ENCODE measurements at places on chromosomes 16 and 17.
A peak's percentile ranks its signal among the peaks of the same experiment; 100 is the strongest.

DNA sequence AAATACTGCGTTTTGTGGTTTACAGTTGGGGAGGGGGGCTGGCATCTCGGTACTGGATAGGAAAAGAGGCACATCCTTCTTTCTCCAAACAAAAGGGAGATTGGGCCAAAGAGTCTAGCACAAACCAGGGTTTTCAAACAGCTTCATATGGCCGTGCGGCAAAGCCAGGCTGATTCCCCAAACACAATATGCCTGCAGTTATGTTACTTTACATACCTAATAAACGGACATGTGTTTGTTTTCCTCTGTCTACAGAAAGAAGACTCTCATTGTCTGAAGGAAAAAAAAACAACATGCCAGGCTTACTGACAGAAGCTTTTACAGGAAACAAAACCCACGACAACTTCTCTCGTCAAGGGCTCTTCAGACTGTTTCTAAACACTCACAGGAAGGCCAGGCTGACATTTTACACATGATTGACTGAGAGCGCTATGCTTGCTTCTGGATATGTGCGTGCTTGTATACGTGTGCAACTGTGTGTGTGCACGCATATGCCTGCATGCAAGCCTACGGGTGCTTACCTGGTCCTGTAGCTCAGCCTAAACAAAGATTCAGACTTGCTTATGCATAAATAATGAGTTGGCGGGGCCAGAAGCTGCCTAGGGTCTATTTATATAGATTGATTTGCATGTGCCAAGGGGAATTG, 461.0 kb upstream of the C16orf82 start:
- DNase-seq = no peak

DNA sequence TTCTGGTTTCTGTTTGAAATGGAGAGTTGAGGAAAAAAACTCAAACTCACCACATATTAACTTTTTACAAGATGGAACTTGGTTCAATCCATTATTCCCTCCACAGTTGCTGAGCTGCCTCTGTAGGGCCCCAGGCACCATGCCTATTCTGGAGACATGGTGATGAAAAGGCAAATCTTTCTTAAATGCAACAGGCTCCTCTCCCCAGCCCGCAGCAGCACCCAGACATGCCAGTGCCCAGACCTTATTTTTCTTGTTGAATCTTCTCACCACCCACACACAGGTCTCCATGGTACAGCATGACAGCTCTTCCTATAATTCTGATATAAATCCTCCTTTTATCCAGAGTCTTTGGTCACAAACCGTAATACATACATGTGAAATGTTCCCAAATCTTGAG, 7.6 kb downstream of the CYTH1 start:
- no peak for DNase-seq

DNA sequence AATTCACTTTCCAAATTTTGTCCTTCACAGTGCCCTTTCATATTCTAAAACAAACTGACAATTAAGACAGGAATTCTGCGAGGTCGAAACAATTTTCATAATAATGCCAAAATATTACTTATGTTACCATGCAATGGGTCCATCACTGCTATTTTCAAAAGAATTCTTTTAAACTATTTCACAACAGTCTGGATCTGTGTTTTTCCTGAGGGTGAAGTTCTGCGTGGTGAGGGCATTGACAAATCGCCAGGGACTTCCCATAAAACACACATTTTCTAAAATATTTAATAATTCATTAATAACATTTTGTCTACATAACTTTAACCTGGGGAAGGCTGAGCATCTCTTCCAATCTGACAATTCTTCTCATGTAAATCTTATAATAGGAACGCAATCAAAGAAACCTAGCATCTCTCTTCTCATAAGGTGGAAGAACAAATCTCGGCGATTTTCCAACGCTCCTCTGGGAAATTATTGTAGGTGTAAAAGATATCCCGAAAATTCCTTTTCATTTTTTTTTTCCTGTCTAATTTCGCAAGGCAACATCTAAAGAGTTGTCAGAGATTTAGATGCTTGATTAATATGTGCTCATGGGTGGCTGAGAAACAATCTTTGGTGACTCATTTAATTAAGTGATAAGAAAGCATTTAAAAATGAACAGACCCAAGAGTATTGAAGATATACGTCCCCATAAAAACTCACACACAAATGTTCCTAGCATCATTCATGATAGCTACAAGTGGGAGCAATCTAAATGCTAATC, 41.5 kb downstream of the CALB2 start:
- DNase-seq = no peak

GRCh38 chr16:87966064-87966645, 14.9 kb downstream of the BANP start:
- no peak for DNase-seq

GRCh38 chr17:70563281-70563820, 394.0 kb downstream of the KCNJ2 start:
- DNase-seq = no peak

DNA sequence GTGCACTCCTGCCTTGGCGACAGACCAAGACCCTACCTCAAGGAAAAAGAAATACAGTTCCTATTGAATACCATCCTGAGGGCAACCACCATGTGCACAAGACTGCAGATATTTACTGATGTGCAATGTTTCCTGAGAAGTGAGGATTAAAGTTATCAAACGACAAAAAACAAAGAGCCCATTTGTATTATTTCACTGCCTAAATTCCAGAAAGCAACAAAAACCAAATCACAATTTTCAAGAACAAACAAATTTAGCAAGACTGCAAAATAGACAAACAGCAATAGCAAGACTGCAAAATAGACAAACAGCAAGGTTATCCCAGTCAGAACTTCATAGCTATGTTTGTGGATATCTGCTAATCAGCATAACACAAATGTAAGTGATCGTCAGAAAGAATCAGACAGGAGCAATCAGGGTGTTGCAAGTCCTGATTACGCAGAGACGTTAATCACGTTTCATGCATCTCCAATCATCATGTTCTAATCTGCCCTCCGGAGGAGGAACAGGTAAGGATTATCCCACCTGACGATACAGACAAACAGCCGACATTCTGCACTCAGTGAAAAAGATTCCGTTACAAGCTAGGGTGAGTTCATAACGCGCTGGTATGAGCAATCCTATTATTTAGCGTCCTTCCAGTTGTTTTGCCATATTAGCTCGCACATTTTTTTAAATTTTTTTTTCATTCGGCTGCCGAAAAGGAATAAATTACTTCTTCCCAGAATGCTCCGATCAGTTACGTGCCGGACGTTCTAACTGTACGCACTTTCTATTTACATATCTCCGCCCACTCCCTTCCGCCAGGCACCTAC, 2.9 kb downstream of the TMEM107 start:
- peak; percentile 71 for DNase-seq

DNA sequence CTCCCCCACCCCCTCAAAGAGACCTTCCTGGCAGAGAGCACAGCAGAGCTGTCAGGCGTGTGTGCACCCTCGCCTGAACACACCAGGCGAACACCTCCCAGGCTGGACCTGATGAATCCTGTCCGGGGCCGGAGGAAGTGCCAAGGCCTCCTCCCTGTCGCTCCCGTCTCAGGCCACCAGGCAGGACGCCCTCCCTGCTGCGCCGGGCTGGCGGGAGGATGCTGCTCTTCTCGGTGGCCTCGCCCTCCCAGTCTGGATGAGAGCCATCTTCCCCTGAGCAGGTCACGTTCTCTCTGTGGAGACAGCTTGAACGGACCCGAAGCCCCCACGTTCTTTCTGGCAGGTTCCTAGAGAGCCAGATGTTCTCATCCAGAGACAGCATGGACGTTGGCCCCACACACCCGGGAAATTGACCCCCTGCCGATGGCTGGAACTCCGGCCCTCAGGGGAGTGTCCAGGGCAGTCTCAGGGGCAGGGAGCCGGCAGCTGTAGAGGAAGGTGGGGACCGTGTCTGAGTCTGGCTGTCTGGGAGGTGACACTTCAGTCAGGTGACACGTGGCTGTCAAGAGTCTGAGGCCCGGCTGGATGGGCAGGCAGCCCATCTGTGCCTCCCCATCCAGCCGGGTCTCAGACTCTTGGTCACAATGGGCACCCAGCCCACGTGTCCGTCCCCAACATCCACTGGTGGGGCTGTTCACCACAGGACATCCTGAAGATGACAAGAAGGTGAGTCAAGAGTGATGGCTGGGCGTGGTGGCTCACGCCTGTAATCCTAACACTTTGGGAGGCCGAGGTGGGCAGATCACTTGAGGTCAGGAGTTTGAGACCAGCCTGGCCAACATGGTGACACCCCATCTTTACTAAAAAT, 5.0 kb upstream of the TIMP2 start:
- no peak for DNase-seq

- peak; percentile 20 for DNase-seq
These were observed 11.1 kb upstream of the SLC5A11 start for GRCh38 chr16:24834459-24835335.

- DNase-seq = no peak
These were observed 12.2 kb upstream of the CLEC18C start for GRCh38 chr16:70161350-70161749.

DNA sequence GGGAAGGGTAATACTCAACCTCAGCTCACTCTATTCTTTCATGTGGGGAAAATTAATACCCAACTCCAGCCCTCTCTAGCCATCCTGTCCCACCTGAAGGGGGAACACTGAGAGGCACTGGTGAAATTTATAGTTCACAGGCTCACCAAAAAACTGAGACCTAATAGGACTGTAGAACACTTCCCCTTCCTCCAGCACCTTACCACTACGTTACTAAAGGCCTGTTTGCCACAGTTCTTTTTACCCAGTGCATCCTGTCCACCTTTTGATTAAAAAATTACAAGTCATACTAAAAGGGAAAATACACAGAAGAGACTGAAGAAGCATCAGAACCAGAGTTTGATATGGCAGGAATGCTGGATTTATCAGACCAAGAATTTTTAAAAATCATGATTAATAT, 26.0 kb downstream of the DHRS7B start:
- no peak for DNase-seq

- no peak for DNase-seq
These were observed 54.9 kb downstream of the SIAH1 start for GRCh38 chr16:48330189-48330840.

DNA sequence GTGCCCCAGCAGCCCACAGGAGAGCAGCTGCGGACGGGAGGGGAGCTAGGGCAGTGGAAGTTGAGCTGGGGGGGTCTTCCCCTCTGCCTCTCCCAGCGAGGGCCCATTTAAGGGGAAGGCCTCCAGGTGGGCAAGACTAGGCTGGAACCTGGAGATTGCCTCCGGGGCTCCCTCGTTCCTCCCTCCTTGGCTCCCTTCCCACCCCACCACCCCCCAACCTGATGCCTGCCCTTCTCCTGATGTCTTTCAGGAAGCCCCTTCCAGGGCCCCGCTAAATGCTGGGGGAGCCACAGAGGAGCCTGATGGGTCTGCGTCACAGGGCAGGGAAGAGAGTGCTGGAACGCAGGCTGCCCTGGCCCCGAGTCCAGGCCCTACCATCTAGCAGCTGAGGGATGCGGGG, 16.7 kb downstream of the ADGRG1 start:
- DNase-seq = no peak

DNA sequence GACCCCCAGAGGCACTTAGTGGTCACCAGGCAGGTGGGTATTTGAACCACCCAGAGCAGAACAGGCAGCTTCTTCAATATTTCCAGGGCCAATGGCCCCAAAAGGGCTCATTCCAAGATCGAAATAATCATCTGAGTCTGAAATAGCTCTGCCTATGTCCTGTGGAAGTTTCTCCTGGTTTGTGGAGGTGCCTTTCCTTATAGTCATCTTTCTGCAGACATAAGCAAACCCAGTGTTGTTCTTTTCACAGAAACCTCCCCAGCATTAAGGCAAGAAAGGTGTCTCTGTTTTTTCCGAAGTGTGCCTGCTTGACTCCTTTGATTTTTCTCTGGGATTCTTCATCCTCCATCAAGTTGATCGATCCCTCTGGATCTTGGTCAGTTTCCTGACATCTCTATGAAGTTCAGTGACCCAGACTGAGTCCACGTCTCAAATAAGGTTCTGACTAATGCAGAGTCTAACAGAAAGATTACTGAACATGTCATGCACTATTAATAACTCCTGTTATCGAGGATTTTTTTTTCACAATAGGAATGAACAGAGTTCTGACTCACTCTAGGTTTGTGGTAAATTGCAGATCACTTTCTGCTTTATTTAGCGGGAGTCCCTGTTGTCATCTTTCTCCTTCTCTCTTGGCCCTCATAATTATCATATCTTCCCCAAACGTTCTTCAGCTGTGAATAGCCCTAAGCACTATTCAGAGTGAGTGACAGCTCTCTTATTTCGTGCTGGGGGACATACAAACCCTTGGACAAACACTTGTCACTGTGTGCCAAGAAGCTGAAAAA, 1.5 kb downstream of the LRRC3C start:
- no peak for DNase-seq

DNA sequence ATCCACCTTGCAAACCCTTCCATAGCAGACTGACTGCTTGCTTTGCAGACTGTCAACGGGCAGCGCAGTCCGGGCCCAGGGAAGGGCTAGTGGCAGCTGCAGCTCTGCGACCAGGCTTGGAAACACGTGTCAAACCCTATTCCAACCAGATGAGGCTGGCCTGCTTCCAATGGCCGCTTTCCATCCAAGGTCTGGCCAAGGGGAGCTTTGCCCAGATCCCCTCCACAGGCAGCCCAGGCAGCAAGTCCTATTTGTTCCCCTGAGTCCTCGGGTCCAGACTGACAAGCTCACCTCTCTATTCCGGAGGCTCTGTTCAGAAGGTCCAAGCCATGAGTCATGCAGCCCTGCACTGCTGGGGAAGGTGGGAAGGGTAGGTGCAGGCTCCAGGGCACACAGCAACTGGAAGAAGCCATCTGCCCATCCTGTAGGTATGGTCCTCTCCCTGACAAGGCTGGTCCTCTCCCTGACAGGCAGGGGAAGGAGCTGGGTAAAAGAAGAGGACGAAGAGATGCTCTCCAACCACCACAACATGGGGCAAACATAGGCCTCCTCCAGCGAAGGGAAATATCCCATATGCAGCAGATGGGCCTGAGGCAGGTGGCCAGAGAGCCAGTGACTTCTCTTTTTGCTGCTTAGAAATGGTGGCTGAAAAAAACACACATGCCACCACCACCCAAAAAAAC, 22.6 kb upstream of the AXIN2 start:
- peak; percentile 36 for DNase-seq

DNA sequence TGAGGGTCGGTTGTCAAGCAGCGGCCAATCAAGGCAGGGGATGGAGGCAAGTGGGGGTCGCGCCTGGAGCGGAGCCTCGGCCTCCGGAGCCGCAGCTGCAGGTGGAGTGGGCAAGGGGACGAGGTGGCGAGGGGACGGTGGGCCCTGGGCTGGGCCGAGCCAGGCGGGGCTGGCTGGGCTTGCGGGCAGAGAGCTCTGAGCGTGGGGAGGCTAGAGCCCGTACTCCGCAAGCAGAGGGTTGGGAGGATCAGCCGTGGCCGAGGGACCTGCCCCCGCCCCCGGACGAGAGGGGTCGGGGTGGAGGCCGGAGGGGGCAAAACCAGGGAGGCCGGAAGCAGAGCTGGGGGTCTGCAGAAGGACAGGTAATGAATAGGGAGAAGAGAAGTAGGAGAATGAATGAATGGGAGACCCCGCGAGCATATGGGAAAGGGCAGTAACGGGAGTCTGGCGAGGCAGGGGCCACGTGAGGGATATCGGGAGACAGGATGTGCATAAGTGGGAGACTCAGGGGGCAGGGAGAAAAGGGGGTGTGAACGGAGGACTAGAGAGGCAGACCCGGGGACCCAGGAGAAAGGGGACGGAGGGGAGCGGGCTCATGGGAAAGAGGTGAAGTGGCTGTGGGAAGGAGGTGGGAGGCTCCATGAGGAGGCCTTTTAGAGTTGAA, at the start of gene KATNB1:
Gene KATNB1, plus strand, starts transcription at position 16 of the 664 bp plus-strand sequence. CDS start 1,474 bp downstream, outside the sequence.
- DNase-seq = no peak

- no peak for DNase-seq
These were observed 759 bp downstream of the UBE2O start for GRCh38 chr17:76452127-76452659.
